ENCODE measurements at places on chromosomes 6 and 20.

DNA sequence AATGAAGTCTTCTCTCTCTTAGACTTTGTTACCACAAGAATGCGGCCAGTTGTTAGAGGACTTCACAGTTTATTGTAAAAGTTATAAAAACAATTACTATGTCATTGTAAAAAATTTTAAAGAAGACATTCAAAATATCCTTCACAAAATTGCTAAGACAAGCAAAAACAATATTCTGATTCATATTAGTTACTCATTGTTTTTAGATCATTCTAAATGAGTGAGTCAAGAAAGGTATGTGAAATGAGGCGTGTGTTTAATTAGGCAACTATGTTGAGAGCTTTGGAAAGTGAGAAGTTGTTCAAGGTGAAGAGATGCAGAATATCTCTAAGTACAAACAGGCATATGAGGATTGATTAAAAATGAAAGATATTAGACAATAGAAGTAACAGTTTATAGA lies 875.3 kb downstream of the EYS start:
- no peak for DNase-seq

GRCh38 chr6:44715188-44715587 lies 327.7 kb downstream of the CDC5L start:
- DNase-seq, result no peak

DNA sequence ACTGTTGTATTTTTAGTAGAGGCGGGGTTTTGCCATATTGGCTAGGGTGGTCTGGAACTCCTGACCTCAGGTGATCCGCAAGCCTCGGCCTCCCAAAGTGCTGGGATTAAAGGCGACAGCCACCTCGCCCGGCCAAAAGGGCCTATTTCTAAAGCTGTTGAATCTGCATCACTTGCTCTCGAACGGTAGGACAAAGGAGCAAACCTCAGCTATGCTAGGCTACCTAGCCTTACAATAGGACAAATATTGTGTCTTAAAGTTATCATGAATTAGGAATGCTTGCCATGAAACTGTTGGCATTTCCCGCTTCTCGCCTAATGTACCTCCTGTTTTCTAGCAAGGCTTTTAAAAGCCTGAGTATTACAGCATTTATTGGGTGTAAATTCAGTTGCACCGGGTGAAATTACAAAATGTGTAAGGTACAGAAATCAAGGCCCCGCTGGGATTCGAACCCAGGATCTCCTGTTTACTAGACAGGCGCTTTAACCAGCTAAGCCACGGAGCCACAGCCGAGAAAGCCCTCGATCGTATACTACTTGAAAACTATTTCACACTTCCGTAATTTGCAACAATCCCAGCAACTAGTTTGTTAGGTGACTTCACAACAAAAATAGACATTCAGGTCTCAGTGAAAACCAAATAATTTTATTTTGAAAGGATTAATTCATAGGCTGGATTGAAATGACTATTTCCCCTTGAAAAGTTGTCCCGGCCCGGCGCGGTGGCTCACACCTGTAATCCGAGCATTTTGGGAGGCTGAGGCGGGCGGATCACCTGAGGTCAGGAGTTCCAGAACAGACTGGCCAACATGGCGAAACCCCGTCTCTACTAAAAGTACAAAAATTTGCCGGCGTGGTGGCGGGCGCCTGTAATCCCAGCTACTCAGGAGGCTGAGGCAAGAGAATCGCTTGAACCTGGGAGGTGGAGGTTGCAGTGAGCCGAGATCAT lies 211.6 kb upstream of the ZNF184 start:
- DNase-seq, result no peak

GRCh38 chr6:33469661-33470060 lies 15.3 kb downstream of the ZBTB9 start:
- DNase-seq, result no peak

Data from AG09309 (cell line).